Activated T-helper 1 cell treated with Interleukin-2 at 50 U/mL for 16 hours (primary cell): ENCODE measurements at places on chromosomes 16 and 17.

DNA sequence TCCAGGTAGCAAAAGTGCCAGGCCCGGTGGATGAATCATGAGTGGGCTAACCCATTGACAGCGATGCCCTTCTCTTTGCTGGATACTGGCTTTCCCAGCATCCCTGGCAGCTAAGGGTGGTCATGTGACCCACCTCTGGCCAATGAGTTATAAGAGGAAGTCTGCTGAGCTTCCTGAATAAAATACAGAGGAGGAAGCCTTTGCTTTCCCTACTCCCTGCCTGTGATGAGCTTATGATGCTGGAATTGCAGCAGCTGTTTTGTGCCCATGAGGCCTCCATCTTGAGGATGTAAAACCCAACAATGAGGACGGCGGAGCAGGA is 15.0 kb upstream of the ATP2A3 start:
- no peak for DNase-seq

DNA sequence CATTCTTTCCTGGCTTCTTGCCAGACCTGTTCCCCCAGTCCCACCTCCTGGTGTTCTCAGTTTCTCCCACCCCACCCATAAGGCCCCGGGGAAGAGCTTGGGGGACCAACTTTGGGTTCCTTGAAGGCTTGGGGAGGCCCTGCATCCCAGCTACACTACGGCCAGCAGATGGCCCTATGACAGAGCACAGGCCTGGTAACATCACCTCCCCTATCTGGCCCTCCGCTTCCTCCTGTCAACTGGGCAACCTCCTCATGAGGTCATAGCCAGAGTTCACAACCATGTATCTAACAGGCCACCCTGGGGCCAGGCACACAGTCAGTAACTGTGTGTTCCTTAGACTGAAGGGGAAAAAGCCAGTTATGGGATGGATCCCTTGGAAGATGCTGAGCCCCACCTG is 31.4 kb downstream of the MYO15A start:
- DNase-seq: no peak

DNA sequence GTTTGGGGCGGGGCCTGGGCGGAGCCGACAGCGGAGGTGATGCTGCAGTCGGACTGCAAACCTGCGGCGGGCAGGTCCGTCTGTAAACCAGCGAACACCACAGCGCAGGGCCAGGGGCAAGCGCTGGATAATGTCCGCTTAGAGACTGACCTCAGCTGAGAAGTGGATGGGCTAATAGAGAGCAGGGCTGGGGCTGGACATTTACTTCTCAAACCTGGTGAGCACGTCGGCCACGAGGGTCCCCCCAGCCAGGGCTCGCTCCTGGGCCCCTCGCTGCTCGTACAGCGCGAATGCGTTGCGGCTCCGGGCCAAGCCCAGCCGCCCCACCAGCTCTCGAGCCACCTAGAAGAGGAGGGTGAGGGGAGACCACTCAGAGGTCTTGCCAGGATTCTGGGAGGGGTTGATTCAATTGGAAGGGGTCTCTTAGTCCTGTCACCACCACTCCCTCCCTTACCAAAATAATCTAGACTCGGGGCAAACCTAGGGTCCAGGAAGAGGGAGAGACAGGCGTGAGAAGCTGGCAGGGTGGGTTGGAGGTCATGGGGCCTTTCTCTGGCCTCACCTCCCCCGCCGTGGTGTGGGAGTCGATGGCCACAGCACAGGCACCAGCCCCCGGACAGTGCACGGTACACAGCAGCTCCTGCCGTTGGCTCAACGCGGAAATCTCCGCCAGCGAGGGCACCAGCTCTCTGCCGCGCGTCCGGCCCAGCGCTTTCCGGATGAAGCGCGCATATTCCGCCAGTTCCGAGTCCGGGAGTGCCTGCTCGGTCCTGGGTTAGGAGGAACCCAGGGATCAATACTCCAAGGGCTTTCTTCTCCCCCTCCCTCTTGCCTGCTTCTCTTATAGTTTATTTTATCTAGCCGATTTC is 5.8 kb downstream of the PLEKHH3 start:
- DNase-seq: no peak

- DNase-seq: no peak
These were observed 12.0 kb downstream of the USP7 start for GRCh38 chr16:8951447-8952280.
